EH (cell line): ENCODE measurements at places on chromosomes 13 and 19.
A peak's percentile ranks its signal among the peaks of the same experiment; 100 is the strongest.

DNA sequence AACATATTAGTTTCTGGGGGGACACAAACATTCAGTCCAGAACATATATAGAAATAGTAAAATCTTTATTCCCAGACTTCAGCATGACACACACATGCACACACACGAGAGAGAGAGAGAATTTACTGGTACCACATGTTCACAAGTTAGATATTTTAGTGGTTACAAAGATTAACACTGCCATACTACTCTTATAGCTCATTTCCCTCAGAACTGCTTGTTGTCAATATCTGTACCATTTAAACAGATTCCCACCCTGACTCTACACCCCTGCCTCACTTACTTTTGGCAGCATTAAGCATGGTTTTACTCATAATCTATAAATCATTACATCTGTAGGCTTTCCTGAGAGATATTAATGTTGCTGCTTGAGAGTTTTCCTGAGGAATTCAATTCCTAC, 524.7 kb upstream of the HTR2A start:
- no peak for DNase-seq

DNA sequence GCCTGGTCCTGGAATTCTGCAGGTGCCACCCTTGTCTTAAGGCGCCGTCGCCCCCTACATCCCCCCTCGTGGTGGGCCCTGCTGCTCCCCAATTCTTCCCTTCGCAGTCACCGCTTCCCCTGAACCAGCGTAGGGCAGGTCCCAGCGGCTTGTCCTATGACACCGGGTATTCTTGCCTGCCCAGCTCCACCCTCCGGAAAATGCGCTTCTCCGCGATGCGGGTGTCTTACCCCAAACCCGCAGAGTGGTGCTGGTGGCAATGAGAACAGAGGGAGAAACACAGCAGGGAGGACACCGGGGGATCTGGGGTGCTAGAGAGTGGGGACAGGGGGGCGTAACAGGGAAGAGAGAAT, 9.0 kb downstream of the ZNF808 start:
- peak; percentile 21 for DNase-seq

DNA sequence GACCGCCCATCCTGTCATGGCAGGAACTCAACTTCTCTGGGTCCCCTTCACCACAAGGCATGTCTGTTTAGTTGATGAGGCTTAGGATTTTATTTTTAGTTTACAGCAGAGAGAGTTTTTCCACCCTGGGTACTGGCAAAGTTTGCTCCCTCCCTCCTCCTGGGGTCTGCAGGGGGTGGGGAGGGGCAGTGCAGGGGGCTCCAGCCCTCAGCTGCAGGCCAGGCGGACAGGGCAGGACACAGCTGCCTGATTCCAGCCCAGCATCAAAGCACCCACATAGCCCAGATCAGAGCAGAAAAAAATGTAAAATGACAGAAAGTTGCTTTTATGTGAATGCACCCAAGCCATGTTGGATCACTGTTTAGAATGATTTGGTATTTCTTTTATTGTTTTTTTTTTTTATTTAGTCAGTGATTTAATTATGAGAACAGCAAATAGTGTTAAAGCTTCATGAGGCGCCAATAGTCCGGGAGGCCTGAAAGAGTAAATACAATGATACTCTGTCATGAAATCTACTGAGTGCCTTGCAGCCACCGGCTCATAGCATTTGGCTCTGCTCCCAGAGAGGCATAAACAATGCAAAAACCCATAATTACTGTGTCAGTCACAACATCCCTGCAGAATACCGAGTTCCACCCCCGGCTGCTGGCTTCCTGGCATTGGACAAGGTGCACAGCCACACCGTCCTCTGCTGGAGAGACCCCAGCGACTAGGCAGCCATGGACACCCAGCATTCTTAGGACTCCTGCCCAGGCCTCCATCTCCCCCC, 923.5 kb downstream of the UQCRFS1 start:
- peak; percentile 0 for DNase-seq

GRCh38 chr13:77079902-77080413, 53.0 kb upstream of the FBXL3 start:
- no peak for DNase-seq

- DNase-seq = peak; percentile 26
Measured at GRCh38 chr13:29523199-29523961, 72.1 kb downstream of the SLC7A1 start.

- DNase-seq = peak; percentile 47
Measured at GRCh38 chr13:101527130-101527529, 74.7 kb downstream of the ITGBL1 start.

DNA sequence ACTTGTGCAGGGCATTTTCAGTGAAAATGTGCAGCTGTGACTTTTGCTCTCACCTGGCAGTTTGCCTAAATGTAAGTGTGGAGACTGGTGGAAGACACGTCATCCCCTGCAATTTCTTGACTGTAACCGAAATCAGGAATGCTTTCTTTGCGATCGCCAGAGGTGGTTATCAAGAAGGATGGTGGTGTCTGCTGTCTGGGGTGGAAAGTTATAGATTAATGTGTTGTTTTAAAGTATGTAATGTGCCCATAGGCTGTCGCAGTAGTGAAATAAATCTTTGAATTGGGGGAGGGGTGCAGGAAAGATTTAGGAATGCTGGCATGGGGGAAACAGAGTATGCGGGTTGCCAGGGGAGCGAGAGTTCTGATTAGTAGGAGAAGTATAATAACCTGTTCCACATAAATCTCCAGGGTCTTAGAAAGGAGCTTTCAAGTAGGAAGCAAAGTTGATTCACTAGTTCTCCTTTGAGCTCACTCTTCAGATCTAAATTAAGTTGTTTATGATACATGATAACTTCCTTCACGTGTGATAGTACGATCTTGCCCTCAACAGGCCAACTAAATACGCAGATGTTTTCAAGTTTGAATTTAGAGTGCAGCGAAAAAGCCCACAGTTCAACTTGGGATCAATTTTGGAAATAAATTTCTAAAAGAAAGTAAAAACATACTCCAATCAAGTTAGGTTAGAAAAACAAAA, 1520.0 kb upstream of the SLC10A2 start:
- DNase-seq = no peak

- no peak for DNase-seq
Measured at GRCh38 chr13:99422586-99423220, 78.6 kb upstream of the TM9SF2 start.

DNA sequence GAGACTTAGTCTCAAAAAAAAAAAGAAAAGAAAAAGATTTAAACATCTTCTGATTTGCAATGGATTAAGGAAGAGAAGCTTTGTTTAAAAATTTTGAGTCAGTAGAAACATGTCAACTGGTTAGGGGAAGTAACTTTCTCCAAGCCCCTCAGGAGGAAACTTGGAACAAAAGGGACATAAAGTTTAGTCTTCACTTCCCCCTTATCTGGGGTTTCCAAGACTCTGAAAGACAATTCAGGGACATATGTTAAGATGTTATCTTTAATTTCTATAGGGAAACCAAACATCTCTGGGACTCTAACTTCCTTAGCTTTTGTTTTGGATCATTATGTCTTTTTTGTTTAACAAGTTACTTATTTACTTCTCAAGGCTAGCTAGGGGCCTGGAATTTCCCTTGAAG, 20.1 kb upstream of the MRI1 start:
- DNase-seq = no peak

DNA sequence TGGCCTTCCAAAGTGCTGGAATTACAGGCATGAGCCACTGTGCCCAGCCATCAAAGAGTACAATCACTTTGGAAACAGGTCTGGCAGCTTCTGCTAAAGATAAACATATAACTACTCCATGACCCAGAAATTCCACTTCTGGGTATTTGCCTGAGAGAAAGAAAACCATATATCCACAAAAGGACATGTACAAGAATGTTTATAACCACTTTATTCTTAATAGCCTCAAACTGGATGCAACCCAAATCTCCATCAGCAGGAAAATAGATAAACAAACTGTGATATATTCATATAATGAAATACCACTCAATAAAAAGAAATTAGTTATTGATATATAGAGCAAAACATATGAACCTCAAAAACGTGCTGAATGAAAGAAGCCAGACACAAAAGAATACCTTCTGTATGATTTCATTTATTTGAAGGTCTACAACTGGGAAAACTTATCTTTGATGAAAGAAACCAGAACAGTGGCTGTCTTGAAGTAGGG, 40.5 kb downstream of the TEX26 start:
- DNase-seq = peak; percentile 70
